ENCODE measurements at places on chromosomes 2 and 18.

DNA sequence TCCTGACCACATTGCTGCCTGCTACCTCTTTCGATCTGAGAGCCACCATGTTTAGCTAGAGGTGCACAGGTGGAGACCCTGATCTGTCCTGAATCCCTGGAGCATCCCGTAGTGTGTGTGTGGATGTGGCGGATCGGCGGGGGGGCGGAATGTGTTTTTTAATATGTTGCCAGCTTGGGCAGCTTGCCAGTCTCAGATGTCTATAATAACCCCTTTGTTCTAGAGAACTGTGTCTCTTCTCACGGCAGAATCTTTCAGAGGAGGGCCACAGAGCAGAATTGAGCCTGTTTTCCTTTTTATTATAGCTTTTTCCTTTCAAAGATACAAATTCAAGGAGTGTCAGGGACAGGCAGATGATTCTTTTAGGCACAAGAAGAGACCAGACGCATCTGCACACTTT lies 934.1 kb upstream of the KLHL29 start:
- no peak for DNase-seq

- no peak for DNase-seq
Observed at GRCh38 chr18:23824240-23824639, 135.0 kb downstream of the LAMA3 start.

- peak; percentile 26 for DNase-seq
Observed at GRCh38 chr2:54771166-54771885, 47.9 kb downstream of the EML6 start.

GRCh38 chr2:147214914-147215313 lies 629.9 kb upstream of the ACVR2A start:
- DNase-seq = no peak

GRCh38 chr2:217076657-217077232 lies 216.9 kb upstream of the TNP1 start:
- no peak for DNase-seq

All from amniotic stem cell (primary cell).